ENCODE measurements at places on chromosomes 1 and 21.

DNA sequence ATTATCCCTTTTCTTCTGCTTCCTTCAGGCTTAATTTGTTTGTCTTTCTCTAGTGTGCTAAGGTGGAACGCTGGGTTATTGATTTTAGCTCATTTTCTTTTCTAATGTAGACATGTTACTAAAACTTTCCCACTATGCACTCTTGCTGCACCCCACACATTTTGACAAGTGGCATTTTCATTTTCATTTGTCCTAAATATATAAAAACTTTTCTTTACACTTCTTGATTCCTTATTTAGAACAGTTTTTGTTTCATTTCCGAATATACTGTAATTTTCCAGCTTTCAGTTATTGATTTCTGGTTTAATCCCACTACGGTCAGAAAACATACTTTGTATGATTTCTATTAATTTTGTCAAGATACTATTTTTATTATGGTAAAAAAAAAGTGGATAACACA is 25.3 kb downstream of the SH3BP5L start:
- DNase-seq: no peak

- DNase-seq: no peak
These were observed 1.5 kb downstream of the APOBEC4 start for GRCh38 chr1:183651612-183652011.

DNA sequence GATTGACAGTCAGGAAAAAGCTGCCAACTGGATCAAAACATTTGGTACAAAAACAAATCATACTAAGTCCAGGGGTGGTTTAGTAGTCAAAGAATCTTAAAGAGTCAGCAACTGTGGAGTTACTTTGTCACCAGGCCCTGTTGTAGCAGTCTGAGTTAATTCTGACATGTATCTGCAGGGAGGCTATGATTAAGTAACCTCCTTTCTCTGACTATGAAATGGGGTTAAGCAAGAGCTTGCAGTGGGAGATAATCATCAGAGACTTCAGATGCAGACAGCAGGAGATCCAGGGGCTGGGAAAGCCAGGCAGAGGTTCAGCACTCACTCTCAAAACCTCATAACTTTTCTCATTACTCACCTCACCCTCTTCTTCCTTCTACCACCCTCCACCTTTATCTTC is 99.2 kb upstream of the BTG3 start:
- DNase-seq: no peak

- no peak for DNase-seq
These were observed 2.0 kb downstream of the ARHGAP29 start for GRCh38 chr1:94235189-94236012.

- no peak for DNase-seq
These were observed 30.3 kb upstream of the USP1 start for GRCh38 chr1:62406576-62406975.

GRCh38 chr1:165306543-165307434 is 49.7 kb downstream of the LMX1A start:
- no peak for DNase-seq

DNA sequence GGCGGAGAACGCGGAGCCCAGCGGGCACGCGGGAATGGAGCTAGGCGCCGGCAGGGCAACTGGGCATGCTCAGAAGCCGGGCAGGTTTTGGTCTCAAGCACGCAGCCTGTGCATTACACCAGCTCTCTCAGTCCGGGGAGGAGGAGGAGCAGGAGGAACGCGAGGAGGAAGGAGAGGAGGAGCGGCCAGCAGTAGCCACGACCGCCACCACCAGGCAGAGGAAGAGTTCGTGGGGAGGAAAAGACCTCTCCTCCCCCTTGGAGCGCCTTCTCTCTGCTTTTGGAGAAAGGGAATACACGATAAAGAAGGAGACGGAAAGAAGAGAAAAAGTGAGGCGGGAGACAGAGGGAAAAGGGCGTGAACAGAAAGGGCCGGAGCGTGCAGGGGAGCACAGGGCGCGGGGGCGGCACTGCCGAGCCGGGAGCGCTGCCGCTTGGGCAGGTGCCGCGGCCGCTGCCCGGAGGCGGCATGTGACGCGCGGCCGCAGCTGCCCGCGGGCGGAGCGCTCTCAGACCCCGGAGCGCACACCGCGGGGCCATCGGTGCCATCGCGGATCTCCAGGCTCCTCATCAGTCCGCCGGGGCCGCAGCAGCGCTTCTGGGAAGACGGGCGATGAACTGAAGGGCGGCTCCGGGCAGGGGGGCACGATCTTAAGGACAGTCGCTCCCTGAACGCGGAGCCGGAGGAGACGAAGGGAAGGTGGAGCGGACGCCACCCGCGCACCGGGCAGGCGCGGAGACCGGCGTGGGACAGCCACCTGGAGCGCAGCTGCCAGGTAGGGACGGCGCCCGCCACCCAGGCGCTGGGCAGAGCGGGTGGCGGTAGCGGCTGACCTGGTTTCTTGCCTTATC is at the start of gene CHRM3:
Gene CHRM3 (plus strand): TSS at position 116 of the 851 bp plus-strand sequence. CDS start 520,884 bp downstream, outside the sequence.
- DNase-seq: no peak

DNA sequence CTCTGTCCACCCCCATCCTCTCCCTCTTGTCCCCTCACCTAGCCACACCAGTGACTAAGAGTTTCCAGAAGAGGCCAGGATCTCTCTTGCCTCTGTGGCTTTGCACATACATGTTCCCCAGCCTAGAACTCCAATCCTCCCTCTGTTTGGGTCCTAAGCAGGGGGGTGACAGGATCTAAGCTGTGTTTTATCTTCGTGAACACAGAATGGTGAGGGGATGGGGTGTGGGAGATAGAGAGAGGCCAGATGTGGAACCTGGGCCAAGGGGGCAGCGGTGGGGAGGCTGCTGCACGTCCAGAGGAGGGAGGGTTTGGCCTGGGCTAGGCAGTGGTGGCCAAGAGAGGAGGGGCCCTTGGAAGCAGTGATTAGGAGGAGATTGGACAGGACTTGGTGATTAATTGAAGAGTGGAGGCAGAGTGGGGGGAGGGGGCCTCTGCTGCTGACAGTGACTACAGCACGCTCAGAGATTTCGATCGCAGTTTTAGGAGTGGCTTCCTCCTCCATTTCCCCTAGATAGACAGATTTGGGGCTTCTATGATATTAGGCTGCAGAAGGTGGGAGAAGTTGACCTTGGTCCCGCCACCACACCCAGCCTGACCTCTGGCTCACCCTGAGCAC is 17.1 kb upstream of the ADGRB2 start:
- DNase-seq: no peak

DNA sequence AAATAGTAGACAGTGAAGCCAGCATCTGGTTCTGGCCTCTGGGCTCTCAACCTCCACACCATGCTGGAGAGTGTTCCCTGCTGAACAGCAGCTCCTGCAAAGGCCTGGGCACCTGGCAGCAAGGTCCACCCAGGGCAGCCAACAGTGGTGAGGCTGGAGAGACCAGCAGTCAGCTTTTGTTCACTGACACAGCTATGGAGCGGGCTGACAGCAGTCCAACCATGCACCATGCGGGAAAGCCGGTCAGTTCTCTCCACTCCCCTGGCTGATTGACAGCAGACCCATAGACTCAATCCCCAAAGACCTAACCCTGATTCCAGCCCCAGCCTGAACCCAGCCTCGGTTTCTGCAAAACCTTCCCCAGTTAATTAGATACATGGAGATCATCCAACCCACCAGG is 49.0 kb downstream of the KLHDC7A start:
- no peak for DNase-seq

DNA sequence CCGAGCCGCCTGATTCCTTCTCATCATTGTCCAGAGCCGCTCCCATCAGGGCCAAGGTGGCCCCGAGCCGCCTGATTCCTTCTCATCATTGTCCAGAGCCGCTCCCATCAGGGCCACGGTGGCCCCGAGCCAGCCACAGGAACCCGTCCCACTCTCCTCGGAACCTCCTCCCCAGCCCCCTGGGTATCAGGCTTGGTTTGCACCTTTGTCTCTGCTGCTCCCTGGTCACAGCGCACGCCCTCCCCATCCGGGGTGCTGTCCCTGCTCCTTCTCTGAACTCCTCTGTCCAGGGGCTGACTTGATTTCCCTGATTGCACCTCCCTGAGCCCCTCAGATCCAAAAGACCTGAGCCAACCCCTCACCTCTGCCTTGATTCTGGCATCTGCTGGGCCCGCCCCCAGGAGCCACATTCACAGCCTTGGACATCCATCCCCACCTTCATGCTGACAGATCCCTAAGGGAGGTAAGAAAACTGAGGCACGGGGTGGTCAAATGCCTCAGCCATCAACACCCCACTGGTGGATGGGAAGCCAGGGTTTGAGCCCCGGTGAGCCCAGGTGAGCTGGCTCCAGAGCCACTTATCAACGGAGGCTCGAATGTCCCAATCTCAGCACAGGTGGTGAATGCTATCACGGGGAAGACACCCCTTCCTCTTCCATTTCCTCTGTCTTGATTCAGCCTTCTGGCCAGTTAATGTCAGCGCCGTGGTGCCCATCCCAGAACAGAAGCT is 25.6 kb upstream of the COL18A1 start:
- DNase-seq: no peak

DNA sequence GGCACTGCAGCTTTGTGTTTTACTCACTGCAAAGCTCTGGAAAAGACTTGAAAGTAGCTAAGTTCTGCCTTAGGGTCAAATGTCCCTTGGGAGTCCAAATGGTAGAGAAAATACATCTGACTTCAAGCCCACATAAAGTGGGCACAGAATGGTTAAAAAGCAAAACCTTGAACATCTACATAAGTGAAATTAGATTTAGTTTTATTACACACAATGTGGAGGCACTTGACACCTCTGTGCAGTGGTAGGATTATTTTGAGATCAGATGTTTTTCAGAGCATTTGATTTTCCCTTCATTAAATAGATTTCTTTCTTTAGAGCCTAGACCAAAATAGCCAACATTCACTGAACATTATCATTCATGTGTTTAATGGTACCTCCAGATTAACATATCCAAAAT is 11.2 kb upstream of the FCRL3 start:
- DNase-seq: no peak

GRCh38 chr1:15089258-15089992 is 64.1 kb upstream of the TMEM51 start:
- no peak for DNase-seq

DNA sequence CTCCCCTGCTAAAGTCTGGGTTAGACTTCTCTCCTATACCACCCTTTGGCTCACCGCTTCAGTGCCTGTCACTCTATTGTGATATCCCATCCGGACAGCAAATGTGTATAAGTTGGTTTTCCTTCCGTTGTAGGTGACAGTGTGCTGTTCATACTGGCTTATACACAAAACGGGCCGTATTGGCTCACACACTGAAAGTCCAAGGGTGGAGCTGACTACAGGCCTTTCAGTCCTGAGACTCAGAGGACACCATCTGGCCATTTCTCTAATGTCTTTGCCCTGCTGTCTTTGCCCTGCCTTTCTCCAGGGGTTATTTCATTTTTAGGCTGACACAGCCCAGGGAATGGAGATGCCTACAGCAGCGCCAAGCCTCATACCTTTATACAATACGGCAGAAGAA is 90.7 kb downstream of the URB2 start:
- no peak for DNase-seq

DNA sequence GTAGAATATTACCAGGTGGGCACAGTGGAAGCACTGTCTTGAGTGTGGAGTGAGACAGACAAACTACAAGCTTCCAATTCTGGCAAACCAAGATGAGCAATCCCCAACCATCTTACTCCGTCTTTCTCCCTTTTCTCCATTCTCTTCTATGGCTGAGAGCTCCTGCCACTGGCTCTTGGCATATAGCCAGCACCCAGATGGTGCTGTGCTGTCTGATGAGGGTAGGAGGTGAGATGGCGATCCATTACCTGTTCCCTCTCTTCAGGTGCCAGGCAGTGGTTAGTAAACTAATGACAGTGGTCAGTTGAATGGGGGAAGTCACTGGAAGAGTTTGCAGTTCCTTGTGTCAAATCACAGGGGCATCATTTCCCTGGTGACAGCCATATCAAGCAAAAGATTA is 108.4 kb downstream of the FNBP1L start:
- DNase-seq: no peak

- no peak for DNase-seq
These were observed 472 bp downstream of the DTL start for GRCh38 chr1:212035835-212036605.

- DNase-seq: peak; percentile 41
These were observed at the start of gene NEXN for GRCh38 chr1:77888081-77888780. TSS of gene NEXN (plus strand) at chr1:77888624. CDS start at chr1:77916107, 27,483 bp downstream.

All from non-pigmented ciliary epithelial cell (primary cell).